Activated T-helper 17 cell treated with anti-CD3 and anti-CD28 coated beads, Interleukin-2, amount 50 U/mL, for 72 hours (primary cell): ENCODE measurements at places on chromosomes 4 and X. TPM values are rescaled to one million over a fixed set of nuclear protein-coding genes. Genes with fewer than 3 reads are reported as not detected.

- no peak for ATAC-seq
These were observed 237.7 kb upstream of the TLL1 start for GRCh38 chr4:165635381-165635780.

The TBX22 gene
- total RNA-seq = not detected

DNA sequence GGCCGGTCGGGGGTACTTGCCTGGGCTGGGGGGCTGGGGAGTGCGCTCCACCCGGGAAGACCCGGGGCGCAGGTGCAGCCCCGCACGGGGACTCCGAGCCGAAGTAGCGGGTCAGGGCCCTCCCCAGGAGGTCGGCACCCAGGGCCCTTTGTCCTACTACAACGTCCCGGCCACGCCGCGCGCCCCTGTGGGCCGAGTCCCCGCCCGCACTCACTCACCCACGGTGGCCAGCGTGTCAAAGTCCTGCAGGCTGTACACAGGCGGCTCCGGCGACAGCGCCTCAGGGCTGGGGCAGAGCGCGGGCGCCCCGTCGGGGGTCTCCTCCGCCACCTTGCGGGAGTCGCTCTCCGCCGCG, 602 bp downstream of the PRKX start:
- peak; percentile 15 for ATAC-seq

The PDGFRA gene
- total RNA-seq = 0.50 TPM
